ENCODE measurements at places on chromosomes 5 and 9. TPM values are rescaled to one million over a fixed set of nuclear protein-coding genes. Genes with fewer than 3 reads are reported as not detected.

TYRP1 gene
- total RNA-seq: not detected

PCDHA9 gene
- not detected for total RNA-seq

TAF11L10 gene
- not detected for total RNA-seq

SLC34A3 gene
- total RNA-seq: 0.11 TPM

CFAP77 gene
- total RNA-seq: not detected

ANKRD55 gene
- total RNA-seq: not detected

IFNB1 gene
- total RNA-seq: not detected

EXOSC2 gene
- 63.8 TPM for total RNA-seq

ENG gene
- 0.13 TPM for total RNA-seq

GFI1B gene
- total RNA-seq: not detected

NTNG2 gene
- 1.5 TPM for total RNA-seq

IPO11 gene
- total RNA-seq: 17.5 TPM

SPINK4 gene
- not detected for total RNA-seq

MARVELD2 gene
- total RNA-seq: 3.2 TPM

INSL6 gene
- not detected for total RNA-seq

ST8SIA4 gene
- total RNA-seq: 0.58 TPM

TPRN gene
- total RNA-seq: 10.6 TPM

SPTLC1 gene
- total RNA-seq: 76.3 TPM

TTC39B gene
- 1.00 TPM for total RNA-seq

TAF11L5 gene
- total RNA-seq: not detected

MCIDAS gene
- total RNA-seq: 2.2 TPM

SLC6A7 gene
- total RNA-seq: not detected

SIMC1 gene
- 13.2 TPM for total RNA-seq

GLDC gene
- 14.1 TPM for total RNA-seq

PCDHA6 gene
- not detected for total RNA-seq

FCN1 gene
- not detected for total RNA-seq

DBH gene
- not detected for total RNA-seq

HSPA9 gene
- total RNA-seq: 329 TPM

CANX gene
- total RNA-seq: 323 TPM

EPB41L4B gene
- 21.3 TPM for total RNA-seq

MLANA gene
- total RNA-seq: not detected

ZBTB34 gene
- total RNA-seq: 3.0 TPM

COMMD10 gene
- total RNA-seq: 36.9 TPM

FAM151B gene
- total RNA-seq: 1.2 TPM

SLC6A3 gene
- total RNA-seq: 0.53 TPM

TEK gene
- 0.11 TPM for total RNA-seq

LCN15 gene
- total RNA-seq: not detected
